ENCODE measurements at places on chromosomes 4 and X. TPM values are rescaled to one million over a fixed set of nuclear protein-coding genes. Genes with fewer than 3 reads are reported as not detected.

DNA sequence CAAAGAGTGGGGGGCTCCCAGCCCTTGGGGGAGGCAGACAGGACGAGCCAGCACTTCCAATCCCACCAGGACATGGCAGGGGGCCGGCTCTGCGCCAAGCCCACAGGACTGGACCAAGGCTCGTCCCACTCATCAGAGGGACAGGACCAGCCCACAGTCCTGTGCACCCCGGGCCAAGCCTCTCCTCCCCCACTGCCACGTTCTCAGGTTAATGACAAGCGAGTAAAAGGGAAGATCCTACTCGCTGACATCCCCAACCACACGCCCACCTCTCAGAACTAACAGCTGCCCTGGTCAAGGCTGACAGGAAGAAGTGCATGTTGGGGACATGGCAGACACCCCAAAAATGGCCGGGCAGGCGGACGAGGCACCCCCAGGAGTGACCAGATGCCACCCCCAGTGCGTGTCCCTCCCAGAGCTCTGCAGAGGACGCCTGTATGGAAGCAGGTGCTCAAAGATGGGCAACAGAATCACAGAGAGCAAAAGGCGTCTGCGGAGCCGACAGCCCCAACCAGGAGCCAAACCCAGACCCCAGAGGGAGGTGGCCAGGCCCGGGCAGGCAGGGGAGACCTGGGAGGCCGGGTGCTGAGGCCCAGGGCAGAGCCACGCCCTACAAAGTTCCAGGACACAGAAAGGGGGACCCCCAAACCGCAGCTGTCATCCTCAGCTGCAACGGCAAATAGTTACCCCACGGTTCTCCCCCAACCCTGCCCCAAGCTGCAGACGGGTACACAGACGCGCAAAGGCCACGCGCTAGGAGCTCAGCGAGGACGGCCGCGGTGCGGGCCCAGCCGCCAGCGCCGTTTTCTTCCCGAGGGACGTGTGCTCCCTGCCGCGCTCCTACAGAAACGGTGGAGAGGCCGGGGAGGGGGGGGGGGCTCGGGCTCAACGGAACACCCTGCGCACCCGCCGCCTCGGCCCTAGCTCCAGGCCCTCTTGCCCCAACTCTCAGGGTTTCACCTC lies 1.7 kb downstream of the CTBP1 start:
- H3K27ac ChIP-seq: peak overlapping the region; percentile 95
- H3K27me3 ChIP-seq: no peaks in the 10 kb centered on the region
- peak overlapping the region; percentile 74 for H3K4me3 ChIP-seq
- DNase-seq: peak; percentile 26

- no peak overlapping the region for H3K27ac ChIP-seq
- H3K36me3 ChIP-seq: no peaks in the 10 kb centered on the region
- H3K4me3 ChIP-seq: no peak overlapping the region
- no peak for DNase-seq
- H3K27me3 ChIP-seq: no peaks in the 10 kb centered on the region
These were observed 59.0 kb downstream of the CHM start for GRCh38 chrX:85988353-85988752.

DNA sequence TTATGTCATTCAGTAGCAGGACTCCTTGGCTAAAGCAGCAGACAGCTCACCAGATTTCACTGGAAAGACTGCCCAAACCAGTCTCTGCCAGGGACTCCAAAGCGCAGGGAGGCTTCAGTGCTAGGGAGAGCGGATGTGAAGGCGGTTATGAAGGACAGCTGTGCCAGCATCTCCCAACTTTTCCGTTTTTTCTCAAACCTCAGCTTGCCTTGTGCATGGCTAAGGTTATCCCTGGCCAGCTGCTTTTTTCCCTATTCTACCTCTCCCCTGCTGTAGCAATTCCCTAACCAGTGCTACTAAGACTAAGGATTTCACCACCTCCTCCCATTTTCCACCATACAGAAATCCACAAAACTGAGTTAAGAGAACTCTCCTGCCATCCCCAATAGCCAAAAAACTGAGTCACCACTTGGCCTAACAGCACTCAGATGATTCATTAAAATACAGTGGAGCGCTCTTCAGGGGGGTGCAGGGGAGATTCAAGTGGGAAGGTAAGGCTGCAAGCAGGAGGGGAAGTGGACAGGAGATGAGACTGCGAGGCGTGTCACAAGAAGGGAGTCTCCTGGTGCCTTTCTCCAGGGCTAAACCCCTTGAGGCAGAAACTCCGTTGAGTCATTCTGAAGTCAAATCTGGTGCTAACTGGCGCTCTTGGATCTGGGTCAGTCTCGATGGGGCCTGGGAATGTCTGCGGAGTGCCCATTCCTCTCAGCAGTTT lies 90.7 kb downstream of the PALLD start:
- no peak overlapping the region for H3K4me3 ChIP-seq
- H3K27ac ChIP-seq: no peak overlapping the region
- DNase-seq: no peak

The ABCG2 gene
- 36.6 TPM for total RNA-seq

DNA sequence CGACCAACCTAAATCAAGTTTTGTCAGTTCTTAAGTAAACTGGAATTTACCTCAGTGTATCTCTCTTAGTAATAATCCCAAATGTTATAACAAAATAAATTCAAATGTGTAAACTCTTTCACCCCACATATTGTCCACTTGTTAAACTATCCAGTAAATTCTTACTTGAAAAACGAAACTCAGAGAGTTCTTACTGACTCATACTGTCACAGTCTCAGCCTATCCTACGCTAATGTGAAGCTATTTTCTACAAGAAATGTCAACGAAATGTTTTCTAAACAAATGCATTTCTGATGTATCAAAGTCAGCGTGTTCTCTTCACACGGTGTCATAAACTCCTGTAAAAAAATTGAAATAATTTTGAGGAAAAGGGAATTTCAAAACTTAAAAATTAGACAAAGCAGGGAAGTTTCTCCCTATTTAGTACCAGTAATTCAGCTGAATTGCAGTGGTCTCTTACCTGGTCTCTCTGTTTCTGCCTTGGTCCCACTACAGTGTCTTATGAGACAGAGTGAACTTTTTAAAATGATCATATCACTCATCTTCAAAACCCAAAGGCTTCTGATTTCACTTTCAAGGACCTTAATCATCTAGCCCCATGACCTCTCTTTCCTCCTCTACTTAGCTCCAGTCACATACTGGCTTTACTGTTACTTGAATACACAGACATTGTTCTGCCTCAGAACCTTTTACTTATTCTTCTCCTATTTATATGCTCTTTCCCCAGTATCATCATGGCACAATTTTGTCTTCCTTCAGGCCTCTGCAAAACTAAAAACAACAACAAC lies 63.3 kb downstream of the DCAF8L1 start:
- no peaks in the 10 kb centered on the region for H3K27me3 ChIP-seq
- no peak overlapping the region for H3K4me3 ChIP-seq
- no peak overlapping the region for H3K27ac ChIP-seq
- no peak for DNase-seq
- no peaks in the 10 kb centered on the region for H3K36me3 ChIP-seq

DNA sequence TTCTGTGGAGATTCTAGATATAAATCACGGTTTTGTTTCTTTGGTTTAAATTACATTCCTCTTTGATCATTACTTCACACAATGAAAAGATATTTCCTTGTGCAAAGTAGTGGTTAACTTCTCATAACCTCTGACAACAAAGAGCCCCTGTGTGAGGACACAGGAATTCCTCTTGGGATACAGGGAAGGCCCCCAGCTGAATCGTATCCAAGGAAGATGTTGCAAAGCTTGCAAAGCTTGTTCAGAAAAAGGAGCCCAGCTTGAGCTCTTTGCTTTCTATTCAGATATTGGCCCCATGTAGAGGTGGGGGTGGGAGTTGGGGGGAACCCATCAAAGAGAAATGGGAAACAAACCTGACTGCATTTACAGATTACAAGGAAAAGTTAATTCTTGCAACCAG lies 145.7 kb downstream of the RELL1 start:
- no peaks in the 10 kb centered on the region for H3K4me1 ChIP-seq
- no peak for DNase-seq
- H3K27me3 ChIP-seq: no peaks in the 10 kb centered on the region
- H3K36me3 ChIP-seq: no peaks in the 10 kb centered on the region
- H3K4me3 ChIP-seq: no peak overlapping the region
- H3K27ac ChIP-seq: no peak overlapping the region
